NCI-H146 (cell line): ENCODE measurements at places on chromosomes 1 and 21.

DNA sequence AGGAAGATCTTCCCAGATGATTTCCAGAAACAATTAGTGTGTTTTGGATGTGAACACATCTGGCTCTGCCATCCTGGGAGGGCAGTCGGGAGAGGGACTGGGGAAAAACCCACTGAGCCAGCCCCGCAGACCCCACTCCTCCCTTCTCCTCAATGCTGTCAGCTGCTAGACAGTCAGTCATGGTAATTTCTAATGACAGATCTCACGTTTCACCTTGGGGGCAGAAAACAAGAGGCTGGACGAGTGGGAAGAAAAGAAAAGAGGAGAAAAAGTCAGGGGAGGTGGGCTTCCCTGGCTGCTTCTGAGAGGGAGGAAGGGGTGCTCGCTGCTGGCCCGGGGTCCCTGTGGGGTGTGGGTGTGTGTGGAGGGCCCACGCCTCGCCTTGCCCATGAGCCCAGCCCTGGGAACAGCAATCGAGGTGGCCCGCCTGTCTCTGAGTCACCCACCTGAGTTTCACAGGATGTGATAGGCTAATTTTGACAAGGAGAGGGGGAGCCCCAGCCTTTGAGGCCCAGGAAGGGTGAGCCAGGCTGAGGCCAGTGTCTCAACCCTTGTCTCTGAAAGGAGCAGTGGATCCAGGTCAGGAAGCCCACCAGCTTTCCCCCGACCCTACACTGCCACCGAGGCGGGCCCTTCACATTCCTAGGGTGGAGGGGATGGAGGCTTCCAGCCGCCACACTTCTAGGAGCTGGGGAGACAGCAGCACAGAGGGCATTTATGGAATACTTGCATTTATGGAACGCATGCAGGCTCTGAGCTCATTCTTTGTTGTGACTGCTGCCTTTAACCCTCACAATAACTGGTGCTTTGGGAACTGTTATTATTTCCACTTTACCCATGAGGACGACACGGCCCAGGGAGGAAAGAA, 49.1 kb upstream of the IFNLR1 start:
- no peak for DNase-seq

GRCh38 chr1:114103992-114104391, 49.7 kb downstream of the SYT6 start:
- no peak for DNase-seq

DNA sequence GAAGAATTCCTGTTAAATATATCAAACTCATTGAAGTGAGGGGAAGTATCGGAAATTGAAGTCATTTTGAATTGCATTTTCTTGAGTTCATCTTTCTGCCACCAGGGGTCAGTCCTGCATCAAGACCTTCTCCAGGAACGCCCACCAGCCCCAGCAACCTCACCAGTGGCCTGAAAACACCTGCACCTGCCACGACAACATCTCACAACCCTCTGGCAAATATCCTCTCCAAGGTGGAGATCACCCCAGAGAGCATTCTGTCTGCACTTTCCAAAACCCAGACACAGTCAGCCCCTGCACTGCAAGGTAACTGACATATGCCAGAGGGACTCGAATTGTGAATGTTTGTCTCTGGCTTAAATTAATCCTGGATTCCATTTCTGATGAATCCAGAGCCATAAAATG, 22.8 kb upstream of the TARS2 start:
- peak; percentile 77 for DNase-seq

- DNase-seq = no peak
Measured at GRCh38 chr1:34547046-34547674, 207.7 kb upstream of the GJB5 start.

GRCh38 chr1:99669821-99670220, 23.9 kb downstream of the PALMD start:
- DNase-seq = no peak

GRCh38 chr1:48250572-48250971, 28.1 kb downstream of the SLC5A9 start:
- no peak for DNase-seq

- no peak for DNase-seq
Measured at GRCh38 chr1:167409183-167409582, 109.1 kb downstream of the CD247 start.

- DNase-seq = no peak
Measured at GRCh38 chr21:39840373-39841097, 26.7 kb upstream of the PCP4 start.

GRCh38 chr21:36820176-36821031, 121.5 kb downstream of the SIM2 start:
- no peak for DNase-seq

DNA sequence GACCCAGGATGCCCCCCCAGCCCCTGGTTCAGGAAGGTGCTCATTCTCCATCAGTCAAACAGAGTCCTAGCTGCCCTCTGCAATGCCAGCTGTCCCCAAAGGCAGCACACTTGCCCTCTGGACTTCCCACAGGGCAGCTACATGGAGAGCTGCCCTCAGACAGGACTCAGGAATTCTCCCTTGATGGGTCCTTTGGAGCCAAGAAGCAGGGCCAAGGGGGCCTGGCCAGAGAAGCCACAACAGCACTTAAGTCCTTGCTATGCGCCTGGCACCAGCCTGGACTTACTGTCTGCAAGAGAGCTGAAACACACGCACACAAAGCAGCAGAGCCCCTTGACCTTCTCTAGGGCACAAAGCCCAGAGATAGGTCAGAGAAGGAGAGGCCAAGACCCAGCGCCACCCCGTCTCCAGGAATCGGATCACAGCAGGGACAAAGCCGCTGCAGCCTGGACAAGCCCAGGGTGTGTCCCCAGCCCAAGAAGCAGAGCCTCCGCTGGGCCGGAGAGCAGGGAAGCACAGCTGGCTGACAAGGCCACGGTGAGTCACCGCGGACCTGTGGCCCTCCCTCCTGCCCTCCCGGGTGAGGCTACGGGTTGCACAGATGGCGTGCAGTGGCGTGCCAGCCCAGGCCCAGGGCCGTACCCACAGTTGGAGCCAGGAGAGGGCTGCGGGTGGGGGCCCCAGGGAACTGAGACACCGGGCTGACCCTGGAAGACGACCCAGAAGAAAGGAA, 1.7 kb downstream of the WNT9A start:
- DNase-seq = peak; percentile 81

DNA sequence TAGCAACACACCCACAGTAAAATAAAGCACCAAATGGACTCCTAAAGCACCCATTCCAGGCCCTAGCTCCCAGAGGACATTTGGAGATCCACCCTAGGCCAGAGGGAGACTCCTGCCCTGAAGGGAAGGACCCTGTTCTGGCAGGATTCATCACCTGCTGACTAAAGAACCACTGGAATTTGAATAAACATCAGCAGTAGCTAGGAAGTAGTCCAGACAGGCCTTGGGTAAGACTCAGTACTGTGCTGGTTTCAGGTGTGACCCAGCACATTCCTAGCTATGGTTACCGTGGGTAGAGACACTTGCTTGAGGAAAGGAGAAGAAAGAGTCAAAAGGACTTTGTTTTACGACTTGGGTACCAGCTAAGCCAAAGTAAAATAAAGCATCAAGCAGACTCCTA, 92.7 kb upstream of the LRRC7 start:
- DNase-seq = no peak
